ENCODE measurements at places on chromosomes 5 and 9.

GRCh38 chr9:76219560-76220151 lies 174.6 kb downstream of the RFK start:
- no peak for DNase-seq

DNA sequence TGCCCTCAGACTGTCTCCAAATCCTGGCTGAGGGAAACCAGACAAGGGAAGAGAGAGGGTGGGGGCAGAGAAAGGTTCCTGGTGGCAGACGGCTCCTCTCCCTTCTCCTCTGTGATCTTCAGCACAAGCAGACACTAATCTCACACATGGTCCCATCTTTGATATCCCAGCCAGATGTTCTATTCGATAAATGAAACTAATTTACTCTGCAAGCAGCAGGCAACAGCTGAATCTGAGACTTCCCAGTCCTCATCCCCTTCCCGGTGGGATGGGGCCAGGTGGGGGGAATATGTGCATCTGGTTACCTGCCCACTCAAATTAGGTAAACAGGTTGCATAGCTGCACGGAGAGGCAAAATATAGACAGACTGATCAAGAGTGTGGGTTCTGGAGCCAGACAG lies 208.9 kb upstream of the PANK3 start:
- no peak for DNase-seq

- DNase-seq: no peak
These were observed 1.8 kb downstream of the TRIM7 start for GRCh38 chr5:181203093-181203711.

GRCh38 chr9:112308588-112308987 lies 24.8 kb downstream of the PTBP3 start:
- no peak for DNase-seq

GRCh38 chr5:109962882-109963603 lies 273.3 kb downstream of the MAN2A1 start:
- no peak for DNase-seq

GRCh38 chr9:38048316-38048969 lies 20.6 kb downstream of the SHB start:
- DNase-seq: no peak

- DNase-seq: no peak
These were observed 36.7 kb downstream of the MRPS27 start for GRCh38 chr5:72283358-72283757.

GRCh38 chr5:173331956-173332479 lies 3.8 kb upstream of the STC2 start:
- DNase-seq: peak; percentile 89

DNA sequence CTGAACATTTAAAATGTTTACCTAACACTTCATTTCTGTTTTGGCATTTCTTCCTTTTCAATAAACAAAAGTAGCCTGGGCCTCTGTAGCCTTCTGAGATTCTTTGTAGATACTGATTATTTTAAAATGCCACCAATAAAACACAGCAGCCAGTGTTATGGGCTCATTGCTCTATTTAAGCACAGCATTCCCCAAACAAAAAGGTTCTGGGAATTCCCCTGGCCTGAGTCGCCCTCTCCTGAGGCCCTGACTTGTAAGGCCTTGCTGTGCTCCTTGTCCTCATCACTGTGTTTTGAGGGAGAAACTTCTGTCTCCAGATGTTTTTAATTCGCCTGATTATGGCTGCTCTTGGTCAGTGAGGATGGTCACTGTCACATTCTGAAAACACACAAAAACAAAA lies 33.0 kb upstream of the CTXN3 start:
- no peak for DNase-seq

DNA sequence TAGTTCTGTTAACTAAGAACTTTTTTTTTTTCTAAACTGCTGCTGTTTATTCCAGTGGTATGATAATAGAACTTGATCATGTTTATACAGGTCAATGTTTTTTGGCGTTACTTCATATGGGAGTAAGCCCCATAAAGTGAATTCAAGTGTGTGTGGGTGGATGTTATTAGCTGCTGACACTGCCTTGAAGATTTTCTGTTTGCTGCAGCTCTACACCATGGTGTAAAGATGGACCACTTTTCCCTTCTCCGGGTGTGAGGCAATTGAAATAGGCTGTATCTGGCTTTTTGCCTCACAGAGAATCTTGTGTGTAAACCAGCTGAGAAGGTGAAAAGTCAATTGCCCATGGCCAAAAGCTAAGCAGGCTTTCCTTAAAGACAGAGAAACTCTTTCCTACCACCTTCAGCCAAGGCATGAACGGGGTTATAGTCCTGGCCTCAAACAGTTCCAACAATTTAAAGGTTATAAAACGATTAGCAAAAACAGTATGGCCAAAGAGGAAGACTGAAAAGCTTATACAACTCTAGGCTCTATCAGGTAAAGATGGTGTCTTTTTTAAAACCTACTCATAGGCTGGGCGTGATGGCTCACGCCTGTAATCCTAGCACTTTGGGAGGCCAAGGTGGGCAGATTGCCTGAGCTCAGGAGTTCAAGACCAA lies 33.9 kb upstream of the ABCA1 start:
- DNase-seq: no peak

DNA sequence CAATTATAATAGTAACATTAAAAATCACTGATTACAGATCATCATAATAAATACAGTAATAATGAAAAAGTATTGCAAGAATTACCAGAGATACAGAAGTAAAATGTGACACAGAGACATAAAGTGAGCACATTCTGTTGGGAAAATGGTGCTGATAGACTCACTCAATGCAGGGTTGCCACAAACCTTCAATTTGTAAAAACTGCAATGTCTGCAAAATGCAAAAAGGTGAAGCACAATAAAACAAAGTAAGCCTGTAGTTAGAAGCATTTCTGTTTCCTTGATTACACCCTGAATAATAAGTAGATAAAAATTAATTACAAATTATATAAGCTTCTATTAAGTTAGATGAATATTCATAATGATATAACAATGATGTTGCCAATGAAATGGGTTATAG lies 736.2 kb upstream of the CHD1 start:
- no peak for DNase-seq

DNA sequence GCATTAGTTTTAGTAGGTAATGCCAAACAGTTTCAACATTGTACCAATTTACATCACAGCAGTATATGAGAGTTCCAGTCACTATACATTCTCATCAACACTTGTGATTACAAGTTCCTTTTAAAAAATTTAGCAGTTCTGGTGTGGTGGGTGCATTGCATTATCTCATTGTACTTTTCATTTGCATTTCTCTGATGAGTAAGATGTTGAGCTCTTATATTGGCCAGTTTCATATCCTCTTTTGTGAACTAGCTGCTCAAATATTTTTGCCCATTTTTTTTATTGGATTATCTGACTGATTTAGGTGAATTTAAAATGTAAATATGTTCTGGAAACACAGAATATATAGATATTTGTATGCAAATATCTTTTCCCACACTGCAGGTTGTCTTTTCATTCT lies 160.9 kb upstream of the NR3C1 start:
- DNase-seq: no peak

DNA sequence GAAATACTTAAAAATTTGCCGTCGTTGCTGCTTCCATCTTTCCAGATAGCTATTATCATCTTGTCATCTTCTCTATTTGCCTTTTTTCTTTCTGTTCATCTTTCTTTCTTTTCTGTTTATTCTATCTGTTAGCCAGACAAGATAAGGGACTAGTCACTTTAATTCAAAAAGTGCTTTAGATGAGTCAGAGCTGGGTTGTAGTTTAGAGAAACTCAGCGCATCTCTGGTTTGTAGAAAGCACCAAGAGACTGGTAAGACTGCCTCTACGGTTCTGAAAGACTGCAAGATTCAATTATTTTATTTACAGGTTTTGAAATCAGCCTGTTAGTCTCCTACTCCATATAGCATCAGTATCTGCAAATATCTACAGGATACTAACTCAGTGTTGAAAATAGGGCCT lies 562.8 kb upstream of the RIOK2 start:
- no peak for DNase-seq

All from endothelial cell (in vitro differentiated cells).